H9 (cell line): ENCODE measurements at places on chromosomes 3 and 15. TPM values are rescaled to one million over a fixed set of nuclear protein-coding genes. Genes with fewer than 3 reads are reported as not detected.
A peak's percentile ranks its signal among the peaks of the same experiment; 100 is the strongest.

DNA sequence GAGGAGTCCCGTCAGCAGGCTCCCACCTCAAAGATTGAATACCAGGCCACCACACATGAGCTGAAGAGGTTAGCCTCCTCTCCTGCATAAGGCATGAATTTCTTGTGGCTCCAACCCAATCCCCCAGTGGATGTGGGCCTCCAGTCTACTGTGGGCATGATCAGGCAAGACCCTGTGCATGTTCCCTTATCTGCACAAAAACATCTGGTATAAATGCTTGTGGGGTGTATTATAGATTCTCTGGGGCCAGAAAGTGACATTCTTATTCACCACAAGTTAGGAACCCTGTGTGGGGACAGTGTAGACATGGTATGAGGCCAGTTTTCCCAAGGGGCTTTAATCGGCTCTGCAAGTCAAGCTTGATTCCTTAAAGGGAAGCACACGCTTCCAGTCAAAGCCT is 18.2 kb upstream of the UBP1 start:
- no peak for DNase-seq

DNA sequence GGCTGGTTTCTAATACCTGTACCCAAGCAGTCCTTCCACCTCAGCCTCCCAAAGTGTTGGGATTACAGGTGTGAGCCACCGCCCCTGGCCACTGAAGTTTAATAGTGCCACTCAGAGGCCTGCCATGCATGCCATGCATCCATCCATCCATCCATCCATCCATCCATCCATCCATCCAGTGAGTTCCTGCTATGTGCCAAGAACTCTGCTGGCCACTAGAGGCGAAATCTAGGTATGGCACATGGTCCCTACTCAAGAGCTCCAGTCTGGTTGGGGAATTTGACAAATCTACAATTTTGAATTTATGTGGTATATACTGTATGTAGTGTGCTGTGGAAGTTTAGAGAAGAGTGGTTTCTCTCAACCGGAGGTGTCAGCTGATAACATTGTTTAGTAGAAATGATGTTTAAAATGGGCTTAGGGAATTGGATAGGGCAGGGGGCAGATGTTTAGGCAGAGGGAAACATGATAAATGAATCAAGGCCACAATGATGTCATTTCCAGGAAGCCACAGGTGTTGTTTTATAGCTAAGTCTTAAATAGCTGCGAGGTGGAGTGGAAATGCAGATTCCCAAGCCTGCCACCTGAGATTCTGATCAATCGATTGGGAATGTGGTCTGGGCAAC is 384.4 kb upstream of the C2CD4B start:
- DNase-seq, result no peak

DNA sequence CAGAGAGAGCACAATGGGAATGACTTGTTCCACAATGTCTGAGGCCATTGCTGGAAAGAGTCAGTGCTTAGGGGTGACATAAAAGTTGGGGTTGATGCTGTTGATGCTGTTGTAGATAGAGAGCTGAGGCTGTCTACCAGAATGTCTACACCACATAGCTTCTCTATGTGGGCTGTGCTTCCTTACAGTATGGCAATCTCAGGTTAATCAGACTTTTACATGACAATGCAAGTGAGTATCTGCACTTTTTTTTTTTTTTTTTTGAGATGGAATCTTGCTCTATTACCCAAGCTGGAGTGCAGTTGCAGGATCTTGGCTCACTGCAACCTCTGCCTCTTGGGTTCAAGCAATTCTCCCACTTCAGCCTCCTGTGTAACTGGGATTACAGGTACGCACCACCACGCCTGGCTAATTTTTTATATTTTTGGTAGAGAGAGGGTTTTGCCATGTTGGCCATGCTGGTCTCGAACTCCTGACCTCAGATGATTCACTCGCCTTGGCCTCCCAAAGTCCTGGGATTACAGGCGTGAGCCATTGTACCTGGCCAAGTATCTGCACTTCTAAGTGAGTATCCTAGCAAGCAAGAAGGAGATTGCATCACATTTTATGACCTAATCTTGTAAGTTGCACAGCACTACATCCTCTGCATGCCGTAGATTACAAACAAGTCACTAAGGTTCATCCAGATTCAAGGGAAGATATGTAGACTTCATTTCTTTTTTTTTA is 28.7 kb downstream of the DLEC1 start:
- no peak for DNase-seq

DNA sequence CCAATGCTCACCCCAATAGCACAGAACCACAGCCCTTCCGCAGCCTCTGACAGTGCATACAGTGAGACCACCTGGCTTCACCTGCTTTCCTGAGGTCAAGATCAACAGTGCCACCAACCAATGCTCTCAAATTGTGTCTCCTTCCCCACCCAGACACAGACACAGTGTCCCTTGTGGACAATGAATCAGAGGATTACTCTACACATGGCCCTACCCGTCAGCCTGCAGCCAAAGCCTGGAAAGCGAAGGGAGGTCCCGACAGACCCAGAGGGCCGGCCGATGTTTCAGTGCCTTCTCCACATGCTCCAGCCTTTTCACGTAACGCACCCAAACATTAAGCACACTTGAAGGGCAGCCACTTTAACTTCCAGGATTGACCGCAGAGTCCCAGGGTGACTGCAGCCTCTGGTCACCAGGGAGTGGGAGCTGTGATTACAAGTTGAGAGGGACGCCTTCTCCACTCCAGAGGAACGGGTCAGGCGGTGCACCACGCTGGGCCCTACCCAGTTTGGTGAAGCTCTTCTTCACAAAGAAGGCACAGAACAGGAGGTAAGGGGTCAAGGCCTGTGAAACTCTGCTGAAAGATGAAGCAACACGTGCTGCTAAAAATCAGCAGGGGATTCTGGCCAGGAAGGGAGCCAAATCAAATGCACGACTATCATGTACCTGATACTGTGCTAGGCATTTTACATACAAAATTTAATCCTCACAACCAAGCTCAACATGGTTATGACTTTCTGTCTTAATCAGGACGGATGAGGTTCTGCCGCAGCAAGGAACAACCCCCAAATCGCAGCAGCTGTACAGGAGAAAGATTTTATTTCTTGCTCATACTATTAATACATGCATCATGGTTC is 17.2 kb downstream of the KLHL25 start:
- DNase-seq, result no peak

GRCh38 chr3:149393345-149394160 is 16.1 kb upstream of the TM4SF1 start:
- DNase-seq, result peak; percentile 69

DNA sequence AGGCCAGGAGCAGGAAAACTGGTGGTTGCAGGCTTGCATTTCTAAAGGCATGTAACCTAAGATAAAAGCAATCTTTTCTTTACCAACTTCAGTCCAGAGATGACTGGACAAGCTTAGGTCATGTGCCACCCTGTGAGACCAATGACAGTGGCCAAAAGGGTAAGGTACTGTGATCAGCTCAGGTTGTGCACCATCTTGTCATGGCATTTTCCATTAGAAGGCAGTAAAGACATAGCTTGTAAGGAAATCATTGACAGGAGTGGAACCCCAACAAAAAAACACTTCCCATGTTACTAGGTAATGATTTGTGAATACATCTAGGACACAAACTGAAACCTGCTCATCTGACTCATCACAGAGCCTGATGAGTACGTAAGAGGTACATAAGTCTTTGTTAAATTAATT is 35.2 kb downstream of the SSR3 start:
- DNase-seq, result no peak

- DNase-seq, result no peak
Measured at GRCh38 chr3:100782906-100783305, 73.6 kb downstream of the TFG start.

GRCh38 chr15:78242128-78242527 is 7.8 kb upstream of the ACSBG1 start:
- peak; percentile 64 for DNase-seq

- DNase-seq, result peak; percentile 72
Measured at GRCh38 chr15:83396101-83396500, 51.0 kb upstream of the SH3GL3 start.

GRCh38 chr15:79094611-79095021 is 4.0 kb upstream of the RASGRF1 start:
- peak; percentile 22 for DNase-seq

- DNase-seq, result peak; percentile 43
Measured at GRCh38 chr3:12440927-12441714, 43.2 kb upstream of the TSEN2 start.

DNA sequence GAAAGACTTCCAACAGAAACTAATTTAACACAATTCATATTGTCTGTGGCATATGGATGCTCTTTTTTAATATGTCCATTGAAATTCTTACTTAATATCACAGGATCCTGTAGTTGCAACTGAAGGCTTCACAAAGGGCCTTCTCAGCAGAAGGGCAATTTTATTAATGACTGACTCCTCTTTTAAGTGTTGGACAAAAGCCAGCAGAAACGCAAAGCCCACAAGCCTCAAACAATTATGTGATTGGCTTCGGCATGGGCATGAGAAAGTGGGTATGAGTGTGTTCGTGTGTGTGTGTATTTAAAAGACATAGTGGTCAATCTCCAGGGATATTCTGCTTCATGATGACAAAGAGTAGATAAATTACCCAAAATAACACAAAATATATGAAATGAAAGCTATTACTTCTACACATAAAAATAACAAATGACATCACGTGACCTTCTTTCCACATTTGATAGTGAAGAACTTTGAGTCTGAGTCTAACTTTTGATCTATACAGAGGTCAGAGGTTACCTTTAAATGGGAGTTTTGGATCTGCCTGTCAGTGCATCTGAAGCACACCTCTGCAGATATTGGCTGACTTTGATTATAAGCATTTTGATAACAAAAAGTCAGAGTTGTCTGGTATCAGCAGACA is 496.9 kb downstream of the CADM2 start:
- no peak for DNase-seq

DNA sequence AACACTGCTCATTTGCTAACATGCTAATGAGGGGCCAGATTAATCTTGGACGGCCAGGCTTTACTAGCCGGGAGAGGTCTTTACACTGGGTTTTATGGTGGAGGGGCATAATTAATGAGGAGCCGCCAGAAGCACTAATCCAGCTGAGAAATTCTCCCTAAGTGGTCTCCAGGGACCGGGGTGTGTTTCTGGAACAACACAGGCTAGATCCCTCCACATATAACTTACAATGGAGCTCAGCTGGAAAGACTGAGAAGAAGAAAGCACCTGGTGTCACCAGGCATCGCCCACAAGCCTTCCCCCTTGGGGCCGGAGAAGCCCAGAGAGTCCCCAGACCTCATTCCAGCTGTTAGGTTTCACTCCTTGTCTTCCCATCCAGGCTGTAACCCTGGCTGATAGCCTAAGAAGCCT is 127.5 kb downstream of the MEGF11 start:
- DNase-seq, result no peak

DNA sequence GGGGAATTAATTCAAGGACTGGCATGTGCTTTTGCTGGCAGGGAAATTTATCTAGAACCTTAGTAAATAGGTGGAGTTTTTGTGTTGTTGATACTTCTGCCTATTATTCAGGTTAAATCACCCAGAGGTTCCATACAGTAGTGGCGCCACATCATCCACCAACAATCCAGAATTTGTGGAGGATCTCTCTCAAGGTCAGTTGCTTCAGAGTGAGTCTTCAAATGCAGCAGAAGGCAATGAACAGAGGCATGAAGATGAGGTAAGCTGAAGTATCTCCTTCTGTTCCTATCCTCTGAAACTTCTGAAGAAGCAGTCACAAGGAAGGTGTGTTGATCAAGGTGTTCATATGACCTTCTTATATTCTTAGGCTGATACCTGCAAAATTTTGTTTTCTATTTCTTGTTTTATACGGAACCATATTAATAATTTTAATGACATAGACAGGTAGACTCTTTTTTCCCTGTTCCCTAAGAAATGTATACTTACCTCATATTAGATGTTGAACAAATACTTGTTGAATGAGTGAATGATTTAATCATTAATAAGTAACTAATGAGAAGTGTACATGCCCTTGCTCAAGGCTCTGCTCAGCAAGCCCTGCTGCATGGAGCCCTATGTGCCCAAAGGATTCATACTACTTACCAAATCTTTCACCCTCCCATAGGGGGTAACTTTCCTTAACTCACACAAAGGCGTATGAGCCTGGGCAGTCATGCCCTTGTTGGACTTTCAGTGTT is 43.6 kb downstream of the HMG20A start:
- no peak for DNase-seq

- DNase-seq, result no peak
Measured at GRCh38 chr3:71621825-71622537, 38.5 kb upstream of the FOXP1 start.

DNA sequence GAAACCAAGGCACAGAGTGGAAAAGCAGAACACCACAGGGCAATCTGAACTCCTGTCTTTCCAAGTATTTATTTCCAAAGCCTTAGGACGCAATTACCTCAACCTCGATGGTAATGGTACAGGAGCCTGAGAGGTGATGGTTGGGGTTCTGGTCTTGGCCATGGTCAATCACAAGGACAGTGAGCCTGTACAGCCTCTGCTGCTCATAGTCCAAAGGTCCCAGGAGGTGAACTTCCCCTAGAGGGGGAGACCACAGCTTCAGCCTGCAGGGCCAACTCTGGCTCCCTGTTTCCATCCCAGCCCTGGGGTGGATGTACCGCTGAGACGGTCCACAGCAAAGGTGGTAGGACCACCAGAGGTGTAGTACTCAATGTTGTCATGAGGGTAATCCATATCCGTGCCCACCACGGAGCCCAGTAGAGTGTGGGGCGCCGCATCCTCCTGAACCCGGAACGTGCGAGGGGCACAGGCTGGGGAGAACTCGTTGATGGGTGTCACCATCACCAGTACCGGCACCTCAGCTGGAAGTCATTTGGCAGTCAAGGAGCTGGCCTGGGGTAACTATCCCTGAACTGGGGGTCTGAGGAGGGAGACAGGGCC is 6.1 kb downstream of the CDHR4 start:
- no peak for DNase-seq

GRCh38 chr15:101039461-101039860 is 120.3 kb downstream of the LRRK1 start:
- peak; percentile 2 for DNase-seq

- no peak for DNase-seq
Measured at GRCh38 chr15:91988071-91988470, 134.6 kb downstream of the SLCO3A1 start.

GRCh38 chr3:171974986-171975837 is 64.2 kb upstream of the FNDC3B start:
- no peak for DNase-seq

The DAPK2 gene
- 3.5 and 4.6 TPM in 2 replicates for total RNA-seq

The SCN5A gene
- 6.5 and 8.0 TPM in 2 replicates for total RNA-seq

The TNIK gene
- 10.2 and 15.9 TPM in 2 replicates for total RNA-seq

The CLRN1 gene
- not detected in 2 replicates for total RNA-seq

The SLC24A5 gene
- total RNA-seq, result not detected in 2 replicates

The ZIC1 gene
- not detected in 2 replicates for total RNA-seq

The SELENOT gene
- 73.8 and 79.1 TPM in 2 replicates for total RNA-seq

The SAMD7 gene
- not detected in 2 replicates for total RNA-seq

The CD276 gene
- 125 and 133 TPM in 2 replicates for total RNA-seq

The PAK6 gene
- 7.0 and 7.4 TPM in 2 replicates for total RNA-seq
